ENCODE measurements at places on chromosomes 11 and 22.

- no peak for DNase-seq
These were observed 14.8 kb downstream of the LMO2 start for GRCh38 chr11:33877038-33877437.

- DNase-seq = no peak
These were observed 42.7 kb downstream of the RTL6 start for GRCh38 chr22:44455151-44455962.

GRCh38 chr11:24855951-24856350 is 359.1 kb downstream of the LUZP2 start:
- no peak for DNase-seq

DNA sequence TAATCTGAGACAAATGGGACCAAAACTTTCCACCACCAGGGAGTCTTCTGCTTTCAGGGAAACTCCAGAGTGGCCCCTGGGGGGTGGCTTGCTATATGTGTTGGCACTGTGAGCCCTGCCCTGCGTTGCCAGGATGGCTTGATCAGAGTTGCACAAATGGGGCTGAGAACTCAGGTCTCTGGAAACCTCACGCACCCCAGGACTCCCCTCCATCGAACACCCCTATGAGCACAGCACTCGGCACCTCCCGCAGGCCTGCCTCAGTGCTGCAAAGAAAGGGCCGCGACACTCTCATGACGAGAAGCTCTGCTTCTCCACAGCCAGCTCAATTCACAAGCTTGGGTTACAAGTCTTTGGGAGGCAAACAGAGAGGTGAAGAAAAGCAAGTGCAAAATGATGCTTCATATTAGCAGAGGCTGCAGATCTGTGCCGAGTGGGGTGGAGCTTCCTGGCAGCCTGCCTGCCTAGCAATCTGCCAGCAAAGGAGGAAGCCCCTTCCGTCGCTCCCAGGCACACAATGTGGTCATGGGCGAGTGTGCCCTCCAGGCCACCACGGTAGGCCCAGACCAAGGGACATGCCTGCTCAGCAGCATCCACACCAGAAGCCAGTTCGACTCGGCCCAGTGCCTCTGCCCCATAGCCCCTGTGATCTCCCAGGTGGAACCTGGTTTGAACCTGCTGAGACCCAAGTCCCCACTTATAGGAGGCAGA is 55.7 kb downstream of the MYH9 start:
- no peak for DNase-seq

DNA sequence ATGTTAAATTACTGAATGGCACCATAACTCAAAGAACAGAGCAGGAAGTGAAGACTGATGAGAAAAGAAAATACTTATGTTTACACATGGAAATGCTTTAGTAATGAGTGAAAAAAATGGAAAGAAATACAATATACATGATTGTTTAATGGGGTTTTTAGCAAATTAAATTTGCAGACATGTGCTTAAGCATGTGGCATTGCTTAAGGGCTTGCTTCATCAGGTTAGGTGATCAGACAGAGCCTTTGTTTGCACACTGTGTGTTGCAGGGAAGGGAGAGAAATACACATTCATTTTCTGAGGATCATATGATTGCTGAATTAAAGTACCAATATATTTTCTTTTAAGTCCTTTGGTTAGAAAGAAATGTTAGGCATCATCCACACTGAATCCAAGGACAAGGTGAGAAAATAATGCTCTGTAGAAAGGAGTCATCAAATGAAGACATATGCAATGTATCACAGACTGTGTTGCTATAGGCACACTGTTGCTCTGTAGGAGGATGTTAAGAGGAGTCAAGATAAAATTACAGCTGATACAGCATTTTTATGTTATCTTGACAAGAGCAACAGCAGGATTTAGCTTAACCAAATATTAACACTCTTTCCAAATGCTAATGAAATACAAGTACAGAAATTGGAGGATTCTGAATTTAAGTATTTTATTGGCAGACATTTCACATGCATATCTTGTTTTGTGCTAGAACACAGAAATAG is 23.4 kb upstream of the ARHGAP20 start:
- DNase-seq = no peak

- no peak for DNase-seq
These were observed 10.6 kb downstream of the SELENOM start for GRCh38 chr22:31096657-31097279.

- DNase-seq = no peak
These were observed 51.8 kb downstream of the BTG4 start for GRCh38 chr11:111460340-111460739.

DNA sequence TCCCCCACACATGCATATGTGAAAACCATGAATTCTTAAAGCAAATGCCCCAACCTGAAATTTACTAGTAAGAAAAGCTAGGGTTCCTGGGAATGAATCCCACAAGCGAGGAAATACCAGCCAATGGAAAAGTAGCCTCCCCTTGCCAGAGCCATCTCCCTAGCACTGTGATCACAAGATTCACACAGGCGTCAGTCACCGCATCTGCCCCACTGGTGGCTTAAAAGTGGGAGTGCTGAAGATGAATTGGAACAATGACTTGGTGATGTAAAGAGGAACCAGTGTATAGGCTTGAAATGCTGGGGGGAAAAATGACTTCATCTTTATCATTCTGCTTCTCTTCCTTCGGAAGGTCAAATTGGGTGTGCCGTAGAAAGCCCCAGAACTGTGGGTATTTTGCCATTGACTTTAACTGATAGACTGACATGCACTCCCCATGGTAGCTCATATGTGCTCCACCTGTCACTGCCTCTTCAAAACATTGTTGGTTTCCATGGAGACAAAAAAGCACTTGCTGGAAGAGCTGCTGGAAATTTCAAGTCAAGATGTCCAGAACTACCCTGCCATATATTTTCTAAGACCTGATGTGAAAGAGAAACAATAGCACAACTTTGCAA is 19.2 kb upstream of the ASPHD2 start:
- DNase-seq = no peak

DNA sequence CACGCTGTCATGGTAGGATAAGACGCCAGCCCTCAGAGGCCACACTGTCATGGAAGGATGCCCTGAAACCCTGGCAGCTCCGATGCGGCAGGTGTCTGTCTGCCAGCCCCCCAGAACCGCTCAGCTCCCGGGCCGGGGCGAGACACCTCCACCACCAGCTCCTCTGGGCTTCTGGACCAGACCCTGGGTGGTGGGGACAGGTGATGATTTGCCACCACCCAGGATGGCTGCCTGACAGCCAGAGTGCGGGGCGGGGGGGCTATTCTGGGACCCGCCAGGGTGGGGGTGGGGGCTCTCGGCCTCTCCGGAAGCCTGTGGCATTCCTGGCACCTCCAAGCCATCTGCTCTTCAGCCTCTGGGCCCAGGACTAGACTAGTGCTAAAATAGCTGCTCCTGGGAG is 9.4 kb downstream of the PHLDA2 start:
- DNase-seq = no peak

- no peak for DNase-seq
These were observed 40.6 kb downstream of the PPP2R1B start for GRCh38 chr11:111725621-111726020.

- no peak for DNase-seq
These were observed 85.4 kb downstream of the ADAMTS15 start for GRCh38 chr11:130533871-130534270.

DNA sequence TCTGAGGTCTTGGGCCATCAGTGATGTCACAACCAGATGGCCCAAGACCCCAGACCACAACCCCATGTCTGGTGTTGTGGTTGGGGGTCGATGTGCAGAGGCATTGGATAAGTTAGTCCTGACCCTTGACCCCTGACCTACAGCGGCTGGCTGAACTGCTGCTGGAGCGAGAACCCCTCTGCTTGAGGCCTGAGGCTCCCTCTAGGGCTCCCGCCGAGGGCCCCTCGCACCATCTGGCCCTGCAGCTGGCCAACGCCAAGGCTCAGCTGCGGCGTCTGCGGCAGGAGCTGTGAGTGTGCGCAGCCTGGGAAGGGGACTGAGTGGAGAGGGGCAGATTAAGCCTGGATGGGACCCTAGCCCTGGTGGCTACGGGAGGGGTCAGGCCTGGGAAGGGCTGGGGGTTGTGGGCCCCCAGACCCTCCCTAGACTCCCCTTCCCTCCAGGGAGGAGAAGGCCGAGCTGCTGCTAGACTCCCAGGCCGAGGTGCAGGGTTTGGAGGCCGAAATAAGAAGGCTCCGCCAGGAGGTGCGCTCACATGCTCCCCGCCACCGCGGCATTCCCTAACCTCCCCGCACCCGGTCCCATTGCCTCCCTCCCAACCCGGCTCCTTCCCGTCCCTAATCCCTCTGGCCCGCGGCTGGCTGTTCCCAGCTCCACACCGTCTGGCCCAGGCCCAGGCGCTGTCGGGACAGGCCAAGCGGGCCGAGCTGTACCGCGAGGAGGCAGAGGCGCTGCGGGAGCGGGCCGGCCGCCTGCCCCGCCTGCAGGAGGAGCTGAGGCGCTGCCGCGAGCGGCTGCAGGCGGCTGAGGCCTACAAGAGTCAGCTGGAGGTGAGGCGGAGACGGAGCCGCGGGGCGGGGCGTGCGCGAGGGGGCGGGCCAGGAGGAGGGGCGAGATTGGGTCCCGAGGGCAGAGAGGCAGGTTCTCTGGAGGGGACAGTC is 2.1 kb downstream of the CCDC88B start:
- DNase-seq = peak; percentile 87

- DNase-seq = no peak
These were observed 37.1 kb upstream of the CREB3L1 start for GRCh38 chr11:46240371-46240770.

DNA sequence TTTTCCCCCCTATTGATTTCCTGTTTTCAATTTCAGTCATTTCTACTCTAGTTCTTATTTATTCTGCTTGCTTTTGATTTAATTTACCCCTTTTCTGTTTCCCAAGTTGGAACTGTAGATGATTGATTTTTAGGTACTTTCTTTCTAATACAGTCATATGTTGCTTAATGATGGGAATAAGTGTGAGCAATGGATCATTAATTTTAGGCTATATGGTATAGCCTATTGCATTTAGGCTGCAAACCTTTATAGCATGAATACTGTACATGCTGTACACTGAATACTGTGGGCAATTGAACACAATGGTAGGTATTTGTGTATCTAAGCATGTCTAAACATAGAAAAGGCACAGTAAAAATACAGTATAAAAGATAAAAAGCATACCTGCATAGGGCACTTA is 44.9 kb downstream of the DDX10 start:
- DNase-seq = no peak

DNA sequence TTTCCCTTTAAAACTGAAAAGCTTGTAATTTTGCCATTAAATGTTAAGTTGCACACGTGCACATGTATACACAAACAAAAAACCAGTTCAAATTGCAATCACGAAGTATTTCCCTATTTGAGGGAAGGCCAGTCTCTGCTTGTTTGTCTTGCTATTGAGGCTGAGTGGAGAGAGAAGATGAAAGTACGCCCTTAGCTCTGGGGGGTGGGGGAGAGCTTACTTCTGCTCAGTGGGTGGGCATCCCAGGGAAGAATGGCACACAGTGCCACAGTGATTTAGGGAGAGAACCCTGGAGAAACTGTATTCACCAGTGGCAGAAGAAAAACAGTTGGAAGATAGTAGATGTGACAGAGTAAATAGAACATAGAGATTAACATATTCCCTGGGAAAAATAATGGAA is 8.7 kb downstream of the YAP1 start:
- DNase-seq = no peak

DNA sequence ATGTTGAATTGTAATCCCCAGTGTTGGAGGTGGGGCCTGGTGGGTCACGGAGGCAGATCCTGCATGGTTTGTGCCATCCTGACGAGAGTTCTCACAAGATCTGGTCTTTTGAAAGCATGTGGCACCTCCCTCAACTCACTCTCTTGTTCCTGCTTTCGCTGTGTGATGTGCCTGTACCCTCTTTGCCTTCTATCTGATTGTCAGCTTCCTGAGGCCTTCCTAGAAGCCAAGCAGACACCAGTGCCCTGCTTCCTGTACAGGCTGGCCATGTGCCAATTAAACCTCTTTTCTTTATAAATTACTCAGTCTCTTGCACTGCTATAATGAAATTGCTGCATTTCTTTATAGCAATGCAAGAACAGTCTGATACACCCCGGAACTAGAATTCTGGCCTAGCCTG is 13.1 kb downstream of the PTPN5 start:
- DNase-seq = no peak

DNA sequence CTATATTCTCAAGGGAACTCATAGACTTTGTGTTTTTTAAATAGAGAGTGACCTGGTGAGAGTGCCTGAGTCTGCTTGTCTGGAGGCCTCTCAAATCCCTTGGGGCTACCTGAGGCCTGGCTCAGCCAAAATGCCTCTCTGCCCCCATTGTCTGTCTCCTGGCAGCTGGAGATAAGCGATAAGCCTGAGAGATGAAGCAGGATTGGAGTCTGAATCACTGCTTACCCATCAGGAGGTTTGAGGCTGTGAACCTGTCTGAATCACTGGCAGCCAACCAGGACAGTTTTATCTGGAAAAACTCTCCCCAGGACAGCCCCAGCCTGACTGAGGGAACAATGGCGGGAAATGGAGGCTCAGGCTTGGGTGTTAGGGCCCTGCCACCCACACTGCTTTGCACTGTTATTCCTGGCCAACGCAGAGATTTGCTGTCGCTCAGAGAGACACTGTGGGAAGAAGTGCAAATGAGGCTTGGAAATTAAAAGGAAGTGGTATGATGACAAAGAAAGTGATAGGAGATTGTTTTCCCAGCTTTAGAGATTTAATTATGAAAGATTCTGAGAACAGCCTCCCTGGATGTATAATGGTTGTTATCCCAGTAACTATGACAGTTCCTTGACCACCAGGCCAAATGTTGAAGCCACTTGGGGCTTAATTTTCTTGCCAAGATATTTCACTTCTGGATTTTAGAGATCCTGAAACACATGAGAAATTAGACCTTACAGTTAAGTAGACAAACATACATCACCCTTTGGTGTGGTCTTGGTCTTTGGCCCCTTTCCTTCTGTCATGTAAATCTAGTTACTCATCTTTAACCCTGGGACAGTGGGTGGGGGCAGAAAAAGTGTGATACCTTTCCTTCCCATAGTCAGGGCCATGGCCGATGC is 102.1 kb downstream of the RASSF10 start:
- DNase-seq = peak; percentile 73

DNA sequence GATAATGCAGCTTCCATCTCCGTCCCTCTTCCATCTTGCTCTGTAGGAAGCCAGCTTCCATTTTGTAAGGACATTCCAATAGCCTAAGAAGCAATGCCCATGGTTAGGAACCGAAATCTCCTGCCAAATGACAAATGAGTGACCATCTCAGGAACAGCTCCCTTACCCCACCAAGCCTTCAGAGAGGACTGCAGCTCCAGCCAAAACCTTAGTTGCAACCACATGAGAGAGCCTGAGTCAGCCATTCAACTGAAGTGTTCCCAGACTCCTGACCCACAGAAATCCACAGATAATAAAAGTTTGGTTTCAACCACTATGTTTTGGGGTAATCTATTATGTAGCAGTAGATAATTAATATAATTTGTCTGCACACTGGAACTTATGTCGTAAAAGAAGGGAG is 51.7 kb upstream of the LDLRAD3 start:
- no peak for DNase-seq

- DNase-seq = no peak
These were observed 164.4 kb upstream of the DDI1 start for GRCh38 chr11:103871923-103872551.

DNA sequence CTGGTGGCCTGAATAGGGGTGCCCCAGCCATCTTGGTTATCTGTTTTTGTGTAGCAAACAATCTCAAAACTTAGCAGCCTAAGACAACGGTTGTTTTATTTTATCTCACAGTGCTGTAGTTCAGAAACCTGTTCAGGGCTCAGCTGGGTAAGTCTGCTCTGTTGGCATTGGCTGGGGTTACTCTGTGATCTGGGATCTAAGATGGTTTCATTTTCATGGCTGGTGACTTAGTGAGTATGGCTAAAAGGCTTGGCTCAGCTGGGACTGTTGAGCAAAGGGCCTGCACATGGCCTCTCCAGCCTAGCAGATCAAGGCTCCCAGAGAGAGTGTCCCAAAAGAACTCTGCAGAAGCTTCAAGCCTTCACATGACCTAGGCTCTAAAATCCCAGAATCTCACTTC is 60.8 kb upstream of the POU2AF1 start:
- DNase-seq = no peak
